ENCODE measurements at places on chromosomes 2 and 18.

DNA sequence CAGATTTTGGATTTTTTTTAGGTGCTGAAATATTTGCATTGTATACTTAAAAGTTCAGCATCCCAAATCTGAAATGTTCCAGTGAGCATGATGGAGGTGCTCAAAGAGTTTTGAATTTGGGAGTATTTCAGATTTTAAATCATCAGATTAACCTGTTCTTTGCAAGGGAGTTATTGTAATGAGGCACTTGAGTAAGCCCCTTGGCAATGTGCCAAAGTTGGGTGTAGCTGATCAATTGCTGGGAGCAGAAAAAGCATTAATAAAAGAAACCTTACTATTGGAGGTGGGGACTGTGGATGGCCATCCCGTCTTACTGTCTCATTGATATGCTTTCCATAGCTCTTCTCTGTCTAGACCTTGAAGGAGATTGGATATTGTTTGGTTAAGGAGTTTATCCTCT, 28.3 kb downstream of the MALT1 start:
- no peak for DNase-seq

GRCh38 chr2:219020604-219021365, 20.5 kb downstream of the CFAP65 start:
- no peak for DNase-seq

DNA sequence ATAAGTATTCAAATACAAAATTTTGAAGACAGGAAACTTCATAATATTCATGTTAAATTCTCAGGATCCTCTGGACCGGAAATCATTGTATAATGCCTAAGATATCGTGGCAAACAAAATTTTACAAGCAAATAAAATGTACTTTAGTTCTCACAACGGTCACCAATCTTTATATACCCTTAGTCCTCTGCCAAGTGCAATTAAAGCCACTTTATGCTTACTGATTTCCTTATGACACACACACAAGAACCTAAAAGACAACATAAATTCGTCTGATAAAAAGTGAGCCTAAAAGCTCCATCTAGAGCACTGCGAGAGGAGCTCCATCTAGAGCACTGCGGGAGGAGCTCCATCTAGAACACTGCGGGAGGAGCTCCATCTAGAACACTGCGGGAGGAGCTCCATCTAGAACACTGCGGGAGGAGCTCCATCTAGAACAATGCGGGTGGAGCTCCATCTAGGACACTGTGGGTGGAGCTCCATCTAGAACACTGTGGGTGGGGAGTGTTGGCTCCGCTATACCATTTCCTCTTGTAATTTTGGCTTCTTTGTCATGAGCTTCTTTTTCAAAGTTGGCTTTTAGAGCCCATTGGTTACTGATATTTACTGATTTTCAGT, 15.9 kb downstream of the ATP8B1 start:
- DNase-seq = no peak

DNA sequence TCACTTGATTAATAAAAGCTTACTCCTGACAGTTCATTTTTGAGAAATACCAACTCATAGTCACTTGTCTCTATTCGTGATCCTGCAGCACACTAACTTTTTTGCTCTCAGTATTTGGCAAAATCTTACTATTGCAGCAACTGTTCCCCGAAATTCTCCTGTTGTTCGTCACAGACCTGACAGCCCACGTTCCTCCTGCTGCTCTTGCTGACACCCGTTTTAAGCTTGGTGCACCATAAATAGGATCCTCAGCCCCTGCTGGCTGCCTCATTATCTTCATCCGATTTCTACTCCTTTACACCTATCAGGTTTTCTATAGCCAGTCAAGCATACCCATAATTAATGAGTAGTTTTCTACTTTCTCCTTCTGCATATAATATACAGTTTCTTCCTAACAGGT, 368.8 kb downstream of the PLCL1 start:
- DNase-seq = no peak

DNA sequence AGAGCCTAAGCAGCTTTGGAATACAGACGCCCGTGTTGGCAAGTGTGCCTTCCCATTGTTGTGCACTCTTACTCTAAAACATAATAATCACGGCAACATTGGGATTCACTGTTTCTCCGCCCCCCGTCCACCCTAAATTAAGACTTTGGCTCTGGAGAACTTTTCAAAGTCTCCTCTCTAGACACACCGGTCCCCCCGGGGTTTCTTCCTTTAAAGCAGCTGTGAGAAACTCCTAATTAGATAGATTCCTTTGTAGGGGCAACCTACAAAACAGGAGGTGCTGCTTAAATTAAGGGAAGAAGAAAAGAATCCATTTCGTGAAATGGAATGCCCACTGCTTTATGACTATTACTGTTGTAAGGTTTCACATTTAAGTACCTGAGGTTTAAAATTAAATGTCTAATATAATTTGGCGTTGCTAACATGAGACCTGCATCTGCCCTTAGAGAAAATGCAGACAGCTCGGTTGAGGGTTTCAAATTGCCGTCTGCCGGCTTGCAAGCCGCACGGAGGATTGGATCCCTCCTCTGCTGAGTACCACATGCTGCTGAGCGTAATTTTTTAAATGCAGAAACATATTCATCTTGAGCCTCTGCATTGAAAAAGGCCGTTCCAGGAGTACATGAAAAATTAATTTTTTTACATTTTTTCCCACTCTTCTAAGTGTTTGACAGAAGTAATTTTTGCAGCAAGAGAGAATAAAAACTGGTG, 233.3 kb downstream of the GBX2 start:
- DNase-seq = no peak

DNA sequence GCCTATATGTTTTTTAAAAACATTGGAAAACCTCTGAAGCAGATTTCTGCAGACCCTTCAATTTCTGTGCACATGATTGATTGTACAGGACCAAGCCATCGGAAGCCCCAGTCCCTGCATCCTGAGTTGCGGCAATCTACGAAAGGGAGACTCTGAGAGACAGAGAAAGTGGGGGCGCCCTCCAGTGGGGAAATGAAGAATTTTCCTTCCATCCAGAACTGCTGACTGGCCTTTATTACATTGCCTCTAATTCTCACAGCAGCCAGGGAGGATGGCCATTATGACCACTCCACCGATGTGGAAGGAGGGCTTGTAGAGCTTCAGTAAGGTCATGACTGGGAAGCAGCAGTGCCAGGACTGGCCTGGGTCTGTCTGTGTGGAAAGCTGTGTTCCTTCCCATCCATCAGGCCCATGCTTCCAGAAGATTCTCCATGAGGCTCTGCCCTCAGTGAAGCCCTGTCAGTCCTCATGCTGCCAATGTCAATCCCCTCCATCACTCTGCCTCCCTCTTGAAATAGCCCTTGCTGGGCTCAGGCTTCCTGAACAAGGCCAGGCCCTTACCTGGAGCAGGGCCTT, 20.0 kb upstream of the RESP18 start:
- peak; percentile 54 for DNase-seq

DNA sequence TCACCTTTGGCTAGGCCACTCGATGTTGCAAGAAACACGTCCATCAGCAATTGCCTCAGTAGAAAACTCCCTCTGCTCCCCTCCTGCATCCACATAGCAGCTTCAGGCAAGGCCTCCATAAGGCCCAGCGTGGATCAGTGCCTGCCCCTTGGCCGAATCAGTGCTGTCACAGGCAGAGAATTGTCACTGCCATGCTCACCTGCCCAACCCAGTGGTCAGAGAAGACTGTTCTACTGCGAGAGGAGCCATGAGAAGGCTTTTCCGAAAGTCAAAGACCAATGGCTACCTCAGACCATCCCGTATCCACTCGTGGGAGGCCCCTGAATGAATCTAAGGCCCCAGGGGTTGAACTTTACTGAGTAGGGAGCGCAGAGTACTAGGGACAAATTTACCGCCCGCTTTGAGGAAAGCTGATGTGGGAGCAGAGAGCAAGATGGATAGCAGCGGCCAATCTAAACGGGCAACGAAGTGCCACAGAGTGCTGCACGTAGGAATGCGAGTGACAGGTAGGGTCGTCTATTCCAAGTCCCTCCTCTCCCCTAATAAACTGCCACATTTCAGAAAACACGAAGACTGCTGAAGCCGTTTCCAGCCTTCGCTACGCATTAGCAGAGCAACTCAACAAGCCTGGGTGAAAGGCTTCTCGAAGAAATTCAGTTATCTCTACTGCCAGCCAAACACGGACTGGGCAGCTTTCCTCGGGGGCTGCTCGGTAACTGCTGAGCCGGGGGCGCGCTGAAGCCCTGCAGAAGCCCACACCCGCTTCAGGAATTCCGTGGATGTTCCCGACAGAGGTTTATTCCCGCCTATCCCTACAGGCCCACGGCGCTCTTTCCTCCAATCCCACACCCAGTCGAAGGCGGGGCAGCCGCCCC, 968 bp upstream of the RALBP1 start:
- no peak for DNase-seq

DNA sequence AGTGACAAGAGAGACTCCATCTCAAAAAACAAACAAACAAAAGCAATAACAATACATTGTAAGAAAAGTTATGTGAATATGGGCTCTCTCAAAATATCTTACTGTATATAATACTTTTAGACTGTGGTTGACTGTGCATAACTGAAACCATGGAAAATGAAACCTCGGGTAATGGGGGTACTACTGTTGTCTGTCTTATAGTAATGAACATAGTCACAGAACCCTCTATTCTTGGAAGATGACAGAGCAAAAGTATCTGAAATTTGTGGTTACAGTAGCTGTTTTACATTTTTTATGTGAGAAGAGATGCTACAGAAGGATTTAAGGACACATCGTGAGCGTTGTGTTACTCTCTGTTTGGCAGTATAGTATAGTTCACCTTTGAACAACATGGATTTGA, 60.5 kb downstream of the MAP4K4 start:
- no peak for DNase-seq

GRCh38 chr2:88666576-88666975, 24.9 kb upstream of the RPIA start:
- no peak for DNase-seq

DNA sequence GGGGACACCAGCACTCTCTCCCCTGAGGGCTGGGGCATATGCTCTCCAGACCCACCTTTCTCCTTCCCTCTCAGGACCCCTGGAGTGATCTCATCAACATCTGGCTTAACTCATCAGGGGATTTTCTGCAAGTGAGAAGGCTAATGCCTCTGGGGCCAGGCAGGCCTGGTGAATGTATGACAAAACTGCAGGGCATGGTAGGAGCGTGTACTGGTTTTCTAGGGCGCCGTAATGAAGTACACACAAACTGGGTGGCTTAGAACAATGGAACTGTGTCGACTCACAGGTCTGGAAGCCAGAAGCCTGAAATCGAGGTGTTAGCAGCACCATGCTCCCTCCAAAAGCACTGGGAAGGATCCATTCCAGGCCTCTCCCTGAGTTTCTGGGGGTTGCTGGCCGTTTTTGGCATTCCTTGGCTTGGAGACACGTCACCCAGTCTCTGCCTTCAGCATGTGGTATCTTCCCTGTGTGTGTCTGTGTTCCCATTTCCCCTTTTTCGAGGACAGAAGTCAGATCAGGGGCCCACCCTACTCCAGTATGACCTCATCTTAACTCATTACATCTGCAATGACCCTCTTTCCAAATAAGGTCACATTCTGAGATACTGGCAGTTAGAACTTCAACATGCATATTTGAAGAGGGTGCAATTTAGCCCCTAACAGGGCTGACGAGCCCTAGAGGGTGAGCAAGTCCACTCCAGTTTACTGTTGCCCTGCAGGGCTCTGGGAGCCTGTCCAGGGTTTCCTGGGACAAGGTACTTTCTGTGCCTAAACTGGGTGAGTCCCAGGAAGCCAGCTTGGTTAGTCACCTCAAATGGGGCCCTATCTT, 45.5 kb upstream of the CAB39 start:
- DNase-seq = no peak

GRCh38 chr2:240964704-240965295, 33.6 kb upstream of the SNED1 start:
- DNase-seq = no peak

GRCh38 chr2:102592601-102593000, 26.8 kb upstream of the SLC9A2 start:
- DNase-seq = no peak

DNA sequence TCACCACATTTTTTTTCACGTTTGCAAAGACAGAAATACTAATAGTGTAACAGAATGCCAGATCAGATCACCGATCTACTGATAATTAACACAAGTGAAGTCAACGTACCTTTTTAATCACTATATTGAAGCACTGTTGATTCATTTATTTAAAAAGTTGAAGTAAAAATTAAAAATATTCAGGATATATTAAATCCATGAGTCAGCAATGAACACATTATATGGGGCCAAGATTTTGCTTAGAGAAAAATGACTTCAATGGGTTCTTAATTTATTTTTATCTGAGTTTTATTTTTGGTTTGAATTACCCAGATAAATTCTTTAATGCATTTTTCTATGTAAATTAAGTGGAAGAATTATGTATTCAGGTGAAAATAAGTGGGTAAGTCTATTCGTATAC, 14.2 kb downstream of the SPHKAP start:
- no peak for DNase-seq

All from CD4-positive, alpha-beta memory T cell (primary cell).